ENCODE measurements at places on chromosomes 12 and 14. TPM values are rescaled to one million over a fixed set of nuclear protein-coding genes. Genes with fewer than 3 reads are reported as not detected.

- no peak overlapping the region for H3K4me3 ChIP-seq
- H3K36me3 ChIP-seq, result no peaks in the 10 kb centered on the region
- no peak overlapping the region for H3K27ac ChIP-seq
- DNase-seq, result no peak
- no peaks in the 10 kb centered on the region for H3K4me1 ChIP-seq
- no peaks in the 10 kb centered on the region for H3K27me3 ChIP-seq
Observed at GRCh38 chr12:46682148-46682547, 143.6 kb downstream of the SLC38A4 start.

The NPC2 gene
- total RNA-seq, result 29.5 TPM

GRCh38 chr12:30466093-30466585, 229.5 kb downstream of the IPO8 start:
- H3K36me3 ChIP-seq, result no peaks in the 10 kb centered on the region
- no peaks in the 10 kb centered on the region for H3K27me3 ChIP-seq
- no peak overlapping the region for H3K27ac ChIP-seq
- H3K4me3 ChIP-seq, result no peak overlapping the region

DNA sequence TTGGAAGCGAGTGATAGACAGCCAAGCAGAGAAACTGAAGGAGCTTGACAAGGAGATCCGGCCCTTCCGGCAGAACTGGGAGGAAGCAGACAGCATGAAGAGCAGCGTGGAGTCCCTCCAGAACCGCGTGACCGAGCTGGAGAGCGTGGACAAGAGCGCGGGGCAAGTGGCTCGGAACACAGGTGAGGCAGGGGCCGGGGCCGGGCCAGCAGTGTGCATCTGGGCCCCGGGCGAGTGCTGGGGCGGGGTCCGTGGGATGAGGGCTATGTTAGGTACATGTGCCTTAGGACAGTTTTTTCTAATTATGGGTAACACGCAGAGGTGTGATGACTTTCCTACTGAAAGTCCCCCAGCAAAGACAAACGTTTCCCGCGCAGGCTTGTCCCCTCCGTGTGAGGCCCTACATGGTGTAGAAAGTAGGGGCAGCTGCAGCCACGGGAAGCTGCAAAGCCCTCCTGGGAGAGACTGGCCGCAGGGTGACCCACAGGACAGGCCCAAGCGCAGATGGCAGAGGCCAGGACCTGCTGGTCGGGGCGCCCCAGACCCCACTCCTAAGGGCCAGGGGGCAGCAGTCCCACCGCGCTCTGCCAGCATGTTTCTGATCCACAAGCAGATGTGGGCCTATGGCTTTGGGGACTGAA, 19.1 kb upstream of the AMN start:
- H3K4me1 ChIP-seq, result peaks cover 46% of the 10 kb centered on the region
- DNase-seq, result no peak
- H3K36me3 ChIP-seq, result peaks cover 42% of the 10 kb centered on the region
- H3K27me3 ChIP-seq, result no peaks in the 10 kb centered on the region

DNA sequence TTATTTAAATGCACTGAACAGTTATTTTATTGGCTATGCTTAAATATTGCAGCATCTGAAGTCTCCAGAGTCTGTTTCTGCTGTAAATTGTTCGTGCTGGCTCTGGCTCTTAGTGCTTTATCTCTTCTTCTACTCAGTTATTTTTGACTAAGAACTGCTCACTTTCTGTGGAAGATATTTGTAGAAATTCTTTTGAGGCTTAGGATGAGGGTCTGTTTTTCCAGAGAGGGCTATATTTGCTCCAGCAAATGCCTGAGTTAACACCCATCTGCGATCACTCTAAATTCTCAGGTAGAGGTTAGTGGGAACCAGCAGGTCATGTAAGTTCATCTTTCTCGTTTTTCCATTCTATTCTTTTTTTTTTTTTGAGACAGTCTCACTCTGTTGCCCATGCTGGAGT, 71.1 kb downstream of the ARL6IP4 start:
- H3K4me1 ChIP-seq, result no peaks in the 10 kb centered on the region
- H3K27ac ChIP-seq, result no peak overlapping the region
- no peaks in the 10 kb centered on the region for H3K27me3 ChIP-seq
- no peaks in the 10 kb centered on the region for H3K36me3 ChIP-seq
- H3K4me3 ChIP-seq, result no peak overlapping the region

DNA sequence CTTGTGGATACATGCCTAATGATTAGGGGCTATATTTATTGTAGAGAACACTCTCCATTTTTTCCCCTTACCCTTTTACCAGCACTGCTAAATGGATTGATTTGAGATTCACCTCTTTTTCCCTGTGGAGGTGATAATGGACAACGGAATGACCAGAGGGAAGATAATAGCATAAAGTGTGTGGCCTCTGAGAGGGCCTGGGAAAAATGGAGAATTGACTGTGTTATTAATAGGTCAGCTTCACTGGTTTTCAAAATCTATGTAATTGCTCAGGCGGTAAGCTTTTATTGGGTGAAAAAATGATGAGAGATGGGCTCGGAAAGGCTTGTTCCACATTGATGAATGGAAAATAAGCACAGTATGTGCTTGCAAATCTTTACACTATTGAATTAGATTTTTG, 15.8 kb downstream of the FLRT2 start:
- no peaks in the 10 kb centered on the region for H3K4me1 ChIP-seq
- H3K27me3 ChIP-seq, result no peaks in the 10 kb centered on the region
- DNase-seq, result no peak
- no peaks in the 10 kb centered on the region for H3K36me3 ChIP-seq
- H3K4me3 ChIP-seq, result no peak overlapping the region

The SMIM41 gene
- not detected for total RNA-seq

The SLC22A17 gene
- not detected for total RNA-seq
